ENCODE measurements at places on chromosomes 3 and 15. TPM values are rescaled to one million over a fixed set of nuclear protein-coding genes. Genes with fewer than 3 reads are reported as not detected.

Gene GHSR
- not detected for total RNA-seq

GRCh38 chr3:44942202-44942921 lies 33.6 kb downstream of the ZDHHC3 start:
- no peak for DNase-seq
- no peak overlapping the region for H3K27ac ChIP-seq
- no peaks in the 10 kb centered on the region for H3K27me3 ChIP-seq
- no peaks in the 10 kb centered on the region for H3K36me3 ChIP-seq

Gene THRB
- 13.0 TPM for total RNA-seq

Gene RNF7
- total RNA-seq: 92.4 TPM

GRCh38 chr3:72818905-72819304 lies 29.3 kb downstream of the SHQ1 start:
- DNase-seq: no peak
- peaks cover 7% of the 10 kb centered on the region for H3K4me1 ChIP-seq
- H3K27me3 ChIP-seq: no peaks in the 10 kb centered on the region
- H3K4me3 ChIP-seq: no peak overlapping the region

DNA sequence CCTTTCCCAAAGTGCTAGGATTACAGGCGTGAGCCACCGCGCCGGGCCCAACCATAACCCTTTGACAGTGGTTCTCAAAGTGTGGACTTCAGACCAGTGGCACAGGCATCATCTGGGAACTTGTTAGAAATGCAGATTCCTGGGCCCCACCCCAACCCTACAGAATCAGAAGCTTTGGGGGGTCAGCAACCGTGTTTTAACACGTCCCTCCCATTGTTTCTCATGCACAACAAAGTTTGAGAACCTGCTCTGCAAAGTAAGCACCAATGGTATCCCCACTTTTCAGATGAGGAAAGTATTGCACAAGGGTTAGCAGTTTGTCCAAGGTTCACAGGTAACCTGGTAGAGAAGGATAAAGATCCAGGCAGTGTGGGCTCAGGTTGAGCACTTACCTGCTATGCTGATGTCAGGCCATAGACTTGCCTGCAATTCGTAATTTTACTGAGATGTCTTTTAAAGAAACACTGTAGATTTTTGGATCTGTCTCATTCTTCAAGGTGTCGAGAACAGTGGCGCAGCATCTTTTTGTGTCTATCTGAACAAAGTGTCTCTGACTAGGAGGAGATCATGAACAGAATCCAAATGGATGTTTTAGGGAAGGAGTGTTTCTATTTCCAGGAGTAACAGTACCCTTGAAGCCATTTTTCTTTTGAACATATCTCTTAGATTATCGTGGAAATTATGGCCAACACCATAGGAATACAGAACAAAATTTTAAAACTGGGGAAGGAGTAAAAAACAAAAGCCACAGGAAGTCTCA lies 2.5 kb downstream of the GXYLT2 start:
- H3K27ac ChIP-seq: no peak overlapping the region
- H3K4me3 ChIP-seq: no peak overlapping the region
- H3K4me1 ChIP-seq: no peaks in the 10 kb centered on the region

- no peaks in the 10 kb centered on the region for H3K4me1 ChIP-seq
- no peak overlapping the region for H3K4me3 ChIP-seq
- H3K36me3 ChIP-seq: no peaks in the 10 kb centered on the region
- H3K27me3 ChIP-seq: no peaks in the 10 kb centered on the region
- no peak overlapping the region for H3K27ac ChIP-seq
- no peak for DNase-seq
These were observed 109.5 kb downstream of the SYNPR start for GRCh38 chr3:63387568-63387967.

Gene WDR82
- total RNA-seq: 52.4 TPM

Measured in prostate gland (tissue), 2 donors.